ENCODE measurements at places on chromosomes 2 and 18.
A peak's percentile ranks its signal among the peaks of the same experiment; 100 is the strongest.

- DNase-seq = no peak
These were observed 129.6 kb upstream of the CNGA3 start for GRCh38 chr2:98216616-98217015.

DNA sequence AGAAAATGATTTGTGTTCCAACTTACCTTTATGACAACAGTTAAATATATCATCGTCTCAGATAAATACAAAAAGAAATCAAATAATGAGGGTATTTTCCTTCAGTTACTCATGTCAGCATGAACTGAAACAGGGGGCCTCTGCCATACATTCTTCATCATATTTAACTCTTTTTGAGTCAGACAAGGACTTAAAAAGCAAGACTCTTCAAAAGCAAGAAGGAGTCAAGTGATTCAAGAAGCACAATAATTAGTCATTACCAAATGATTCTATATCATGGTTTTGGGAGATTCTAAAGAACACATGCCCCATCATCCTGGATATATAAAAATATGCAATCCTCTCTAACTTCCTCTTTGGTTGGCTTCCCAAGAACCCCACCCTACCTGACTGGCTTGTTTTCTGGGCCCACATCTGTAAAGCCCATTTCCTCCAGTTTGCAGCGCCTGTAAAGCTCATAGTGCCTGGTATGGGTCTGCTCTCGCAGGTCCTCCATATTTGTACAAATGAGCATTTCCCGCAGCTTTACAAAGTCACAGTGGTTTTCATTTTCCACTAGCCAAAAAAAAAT lies 49.7 kb downstream of the SEPTIN10 start:
- no peak for DNase-seq

DNA sequence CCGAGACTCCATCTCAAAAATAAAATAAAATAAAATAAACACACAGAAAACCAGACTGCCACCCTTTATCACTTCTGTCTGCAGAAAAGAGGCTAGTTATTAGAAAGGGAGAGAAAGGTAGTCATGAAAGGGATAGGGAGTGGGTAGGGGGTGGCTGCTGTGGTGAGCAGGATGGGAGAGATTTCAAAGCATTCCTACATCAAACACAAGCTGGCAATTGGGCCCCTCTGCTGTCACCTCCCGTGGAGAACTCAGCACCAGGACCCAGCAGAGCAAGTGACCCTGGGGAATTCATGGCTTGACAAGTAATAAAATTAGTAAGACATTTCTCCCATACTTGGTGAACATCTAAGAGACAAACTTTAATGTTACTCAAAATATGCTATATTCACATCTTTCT lies 3.7 kb upstream of the HOXD1 start:
- no peak for DNase-seq

DNA sequence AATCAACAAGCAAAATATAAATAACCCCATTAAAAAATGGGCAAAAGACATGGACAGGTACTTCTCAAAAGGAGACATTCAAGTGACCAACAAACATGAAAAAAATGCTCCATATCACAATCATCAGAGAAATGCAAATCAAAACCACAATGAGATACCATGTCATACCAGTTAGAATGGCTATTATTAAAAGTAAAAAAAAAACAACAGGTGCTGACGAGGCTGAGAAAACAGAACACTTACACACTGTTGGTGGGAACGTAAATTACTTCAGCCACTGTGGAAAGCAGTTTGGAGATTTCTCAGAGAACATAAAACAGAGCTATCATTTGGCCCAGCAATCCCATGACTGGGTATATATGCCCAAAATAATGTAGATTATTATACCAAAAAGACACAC lies 69.1 kb downstream of the CWC22 start:
- DNase-seq = no peak

- DNase-seq = no peak
These were observed 242.1 kb downstream of the TMX3 start for GRCh38 chr18:68472701-68473295.

- no peak for DNase-seq
These were observed 176.3 kb downstream of the PIK3C3 start for GRCh38 chr18:42131066-42131929.

DNA sequence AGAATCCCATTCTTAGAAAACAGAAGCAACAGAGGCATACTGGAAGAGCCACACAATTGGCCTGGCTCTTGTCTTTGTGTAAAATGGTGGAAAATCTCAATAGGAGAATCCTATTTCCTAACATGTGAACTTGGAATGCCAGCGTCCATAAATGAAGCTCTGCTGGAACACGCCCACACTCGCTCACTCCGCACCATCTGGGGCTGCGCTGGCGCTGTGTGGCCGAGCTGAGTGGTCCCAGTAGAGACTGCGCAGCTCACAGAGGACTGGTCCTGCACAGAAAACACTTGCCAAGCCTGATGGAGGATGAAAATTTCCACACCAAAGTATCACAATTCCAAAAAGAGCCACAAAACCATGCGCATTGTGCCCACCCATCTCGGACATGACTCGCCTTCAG lies 56.2 kb downstream of the PXDN start:
- no peak for DNase-seq

DNA sequence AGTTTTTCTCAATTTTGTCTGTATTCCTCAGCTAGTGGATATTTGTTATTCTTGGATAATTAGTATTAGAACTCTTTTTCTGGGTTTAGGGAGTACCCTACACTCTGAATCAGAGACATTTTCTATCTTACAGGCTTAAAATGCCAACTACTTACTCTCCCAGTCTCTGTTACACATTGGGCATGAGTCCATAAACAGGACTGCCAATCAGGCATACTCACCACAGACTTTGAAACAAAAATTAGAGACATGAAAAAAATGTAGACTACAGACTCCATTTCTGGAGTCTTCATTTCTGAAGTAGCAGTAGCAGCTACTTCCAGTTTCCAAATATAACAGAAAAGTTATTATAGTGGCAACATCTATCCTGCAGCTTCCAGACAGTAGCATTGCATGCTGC lies 279.7 kb downstream of the MBD5 start:
- DNase-seq = no peak

GRCh38 chr2:45808294-45808800 lies 156.9 kb downstream of the PRKCE start:
- DNase-seq = no peak

DNA sequence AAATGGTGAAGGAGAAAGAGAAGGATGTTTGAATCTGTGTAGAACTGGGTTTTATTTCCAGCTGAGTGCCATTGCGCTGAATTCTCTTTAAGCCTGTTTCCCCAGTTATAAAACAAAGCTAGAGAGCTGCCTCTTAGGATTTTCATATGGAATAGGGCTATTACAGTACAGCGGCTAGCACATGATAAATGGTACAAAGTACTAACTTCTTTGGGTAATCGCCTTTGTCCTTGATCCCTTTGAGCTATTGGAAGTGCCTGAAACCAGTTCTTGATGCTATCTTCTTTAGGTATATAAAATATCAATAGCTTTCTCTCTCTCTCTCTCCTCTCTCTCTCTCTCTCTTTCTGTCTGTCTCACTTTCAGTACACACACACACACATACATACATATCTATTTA lies 71.3 kb downstream of the SOX11 start:
- no peak for DNase-seq

DNA sequence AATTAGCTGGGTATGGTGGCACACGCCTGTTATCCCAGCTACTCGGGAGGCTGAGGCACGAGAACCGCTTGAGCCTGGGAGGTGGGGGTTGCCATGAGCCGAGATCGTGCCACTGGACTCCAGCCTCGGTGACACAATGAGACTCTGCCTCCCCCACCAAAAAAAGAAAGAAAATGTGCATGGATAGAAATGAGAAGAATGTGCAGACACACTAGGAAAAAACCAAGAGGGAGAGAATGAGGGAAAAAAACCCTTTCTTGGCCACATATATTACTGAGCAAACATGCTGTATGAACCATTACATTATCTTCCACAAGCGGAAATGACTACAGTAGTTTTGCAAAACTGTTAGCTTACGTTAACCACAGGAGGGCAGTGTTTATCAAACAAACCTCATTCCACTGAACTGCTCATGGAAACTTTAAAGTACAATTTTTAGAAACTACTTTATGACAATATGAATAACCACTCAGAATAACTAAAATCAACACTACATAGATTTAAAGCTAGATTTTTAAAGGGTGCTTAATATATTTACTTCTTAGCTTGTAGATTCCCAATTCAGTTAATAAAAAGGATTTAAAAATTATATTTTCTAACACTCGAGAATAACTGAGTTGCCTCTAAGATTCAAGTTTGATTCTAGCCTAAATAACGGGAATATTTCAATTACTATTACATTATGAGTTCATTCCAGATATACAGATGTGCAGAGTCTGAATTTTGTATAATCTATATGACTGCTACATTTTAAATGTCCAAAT lies 26.4 kb downstream of the ASXL2 start:
- DNase-seq = peak; percentile 68

DNA sequence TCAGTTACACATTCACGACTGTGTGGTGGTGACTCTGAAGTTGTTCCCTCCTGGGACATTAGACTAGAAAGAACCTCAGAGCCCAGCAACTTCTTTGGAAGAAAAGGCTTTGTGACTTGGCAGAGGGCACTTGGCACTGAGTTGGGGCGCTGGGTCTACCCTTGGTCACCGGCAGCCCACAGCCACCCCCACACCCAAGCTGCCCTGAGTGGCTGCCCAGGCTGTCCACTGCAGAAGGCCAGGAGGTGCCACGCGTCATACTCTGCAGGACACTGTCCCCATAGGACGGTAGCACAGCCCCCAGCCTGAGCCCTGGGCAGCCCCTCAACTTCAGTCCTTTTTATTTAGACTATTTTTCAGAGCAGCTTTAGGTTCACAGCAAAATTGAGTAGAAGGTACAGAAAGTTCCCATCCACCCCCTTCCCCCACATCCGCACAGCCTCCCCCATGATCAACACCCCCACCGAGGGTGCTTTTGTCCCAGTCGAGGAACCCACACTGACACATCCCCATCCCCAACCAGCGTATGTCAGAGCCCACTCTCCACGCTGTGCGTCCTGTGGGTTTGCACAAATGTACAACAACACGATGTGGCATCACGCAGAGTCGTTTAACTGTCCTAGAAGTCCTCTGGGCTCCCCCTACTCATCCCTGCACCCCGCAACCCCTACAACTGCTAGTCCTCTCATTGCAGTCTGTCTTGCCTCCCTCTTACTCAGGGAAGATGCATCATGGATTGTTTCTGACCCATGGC lies 1.1 kb downstream of the PRLH start:
- DNase-seq = no peak

GRCh38 chr2:188601391-188601790 lies 309.7 kb downstream of the GULP1 start:
- no peak for DNase-seq

DNA sequence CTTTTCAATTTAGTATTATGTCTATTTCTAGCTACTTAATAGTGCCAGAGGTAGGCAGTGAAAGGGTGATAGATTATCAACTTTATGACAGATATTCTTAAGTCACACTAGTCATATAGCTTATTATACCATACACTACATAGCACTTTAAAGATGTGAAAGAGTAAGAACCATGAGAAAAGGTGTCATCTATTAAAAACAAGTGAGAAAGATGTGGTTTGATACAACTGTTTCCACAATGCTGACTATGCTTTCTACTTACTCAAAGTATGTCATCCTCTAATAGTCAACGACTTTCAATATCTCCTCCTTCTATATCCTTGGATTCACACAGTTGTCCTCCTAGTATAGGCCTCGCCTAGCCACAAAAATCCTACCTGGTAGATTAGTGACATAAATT lies 132.9 kb upstream of the WDSUB1 start:
- DNase-seq = no peak

GRCh38 chr2:120540719-120541552 lies 194.7 kb upstream of the GLI2 start:
- DNase-seq = no peak

DNA sequence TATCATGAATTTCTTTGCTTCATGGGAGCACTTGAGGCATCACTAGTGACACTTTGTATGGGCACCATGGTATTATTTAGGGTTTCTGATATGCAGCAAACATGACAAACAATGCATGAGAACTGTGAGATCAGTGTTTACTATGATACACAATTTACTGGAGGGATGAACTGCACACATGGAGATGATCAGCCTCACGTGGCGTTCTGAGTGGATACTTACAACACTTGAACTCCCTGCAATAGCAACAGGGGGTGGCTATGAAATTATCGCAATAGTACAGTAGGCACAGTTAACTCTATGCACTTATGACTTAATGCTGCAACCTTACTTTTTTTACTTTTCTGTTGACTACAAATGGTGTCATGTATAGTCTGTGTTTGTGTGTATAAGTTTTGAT lies 18.5 kb upstream of the UGT1A8 start:
- DNase-seq = no peak

GRCh38 chr2:156513219-156513618 lies 77.0 kb downstream of the GPD2 start:
- no peak for DNase-seq

GRCh38 chr2:26235089-26235488 lies 9.3 kb downstream of the HADHA start:
- no peak for DNase-seq

- DNase-seq = no peak
These were observed 118.8 kb downstream of the MGAT5 start for GRCh38 chr2:134372611-134373131.

DNA sequence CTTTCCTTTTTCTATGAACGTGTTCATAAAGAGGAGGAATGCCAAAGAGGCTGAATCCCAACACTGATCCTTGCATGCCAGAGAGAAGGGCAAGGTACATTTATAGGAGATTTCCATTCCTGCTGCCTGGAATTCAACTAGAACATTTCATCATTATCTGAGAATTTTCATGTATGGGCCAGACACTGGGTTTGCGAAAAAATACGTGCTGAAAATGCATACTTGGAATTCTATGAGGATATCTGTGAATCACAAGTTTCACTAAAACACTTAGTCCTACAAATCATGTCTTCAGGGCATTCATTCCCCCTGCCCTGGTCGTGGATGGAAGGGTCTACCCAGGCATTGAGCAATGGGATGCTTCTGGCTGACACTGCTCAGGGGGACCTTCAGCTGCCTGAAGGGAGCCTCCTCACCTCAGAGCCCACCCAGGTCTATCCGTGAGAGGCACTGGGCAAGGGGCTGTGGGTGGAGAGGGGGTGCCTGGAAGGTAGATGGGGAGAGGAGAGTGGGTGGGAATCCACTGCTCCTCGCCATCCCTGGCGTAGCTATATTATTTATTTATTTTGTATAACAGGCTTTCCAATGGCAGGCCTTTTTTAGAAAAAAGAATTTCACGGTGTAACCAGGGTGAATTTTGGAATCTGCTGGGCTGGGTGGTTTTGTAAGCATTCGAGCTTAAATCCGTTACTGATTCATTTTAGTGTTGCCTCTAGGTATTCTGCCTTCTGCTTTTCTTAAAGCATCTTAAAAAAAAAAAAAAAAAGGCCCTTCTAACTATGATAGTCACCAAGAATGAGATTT lies 560.6 kb upstream of the ID2 start:
- no peak for DNase-seq
